ENCODE measurements at places on chromosomes 1 and 21.
A peak's percentile ranks its signal among the peaks of the same experiment; 100 is the strongest.

DNA sequence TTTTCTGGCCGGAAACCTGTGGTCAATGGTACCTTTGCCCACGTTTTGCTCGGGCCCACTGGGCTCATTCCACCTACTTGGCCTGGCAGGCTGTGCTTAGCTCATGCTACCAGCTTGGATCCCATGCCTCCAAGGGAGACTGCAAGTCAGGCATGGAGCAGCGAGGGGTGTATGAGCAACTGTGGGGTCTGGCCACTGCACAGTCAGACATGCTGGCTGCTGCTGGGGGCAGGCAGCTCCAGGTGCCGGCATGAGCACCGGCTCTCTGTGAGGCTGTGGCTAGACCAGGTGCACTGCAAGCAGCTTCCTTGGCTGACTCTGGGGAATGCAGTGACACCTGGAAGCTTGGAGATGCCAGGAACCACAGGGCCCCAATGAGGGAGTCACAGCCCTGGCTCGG lies 161.1 kb upstream of the DUSP10 start:
- no peak for DNase-seq

GRCh38 chr1:43009274-43009673 lies 50.6 kb upstream of the SLC2A1 start:
- DNase-seq, result no peak

GRCh38 chr1:79117376-79117775 lies 110.8 kb upstream of the ADGRL4 start:
- DNase-seq, result no peak

DNA sequence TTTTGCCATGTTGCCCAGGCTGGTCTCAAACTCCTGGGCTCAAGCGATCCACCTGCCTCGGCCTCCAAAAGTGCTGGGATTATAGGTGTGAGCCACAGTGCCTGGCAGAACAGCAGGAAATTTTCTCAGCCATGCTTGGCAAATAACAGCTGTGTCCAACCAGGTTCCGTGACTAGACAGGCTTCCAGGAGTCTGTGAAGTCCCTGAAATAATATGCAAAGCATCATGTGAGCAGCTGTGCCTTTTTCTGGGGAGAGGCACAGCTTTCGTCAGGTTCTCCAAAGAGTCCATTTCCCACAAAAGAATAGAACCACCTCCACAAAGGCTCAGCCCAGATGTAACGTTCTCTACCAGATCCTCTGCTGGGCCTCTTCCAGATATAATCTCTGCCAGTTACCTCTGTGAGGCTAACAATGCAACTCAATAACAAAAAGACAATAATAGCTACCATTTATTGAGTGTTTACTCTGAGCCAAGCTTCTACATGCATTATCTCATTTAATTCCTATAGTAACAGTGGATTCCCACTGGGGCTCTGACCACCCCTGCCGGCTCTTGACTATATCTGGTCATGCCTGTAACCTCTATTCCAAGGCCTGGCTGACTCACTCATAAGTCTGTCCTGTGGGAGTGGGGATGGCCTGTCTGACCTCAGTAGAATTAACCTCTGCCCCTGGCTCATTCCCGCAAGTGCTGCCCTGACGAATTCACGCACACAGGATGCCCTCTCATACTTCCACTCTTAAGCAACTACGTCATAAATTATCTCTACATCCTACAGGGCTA lies 4.0 kb upstream of the NKAIN1 start:
- no peak for DNase-seq

DNA sequence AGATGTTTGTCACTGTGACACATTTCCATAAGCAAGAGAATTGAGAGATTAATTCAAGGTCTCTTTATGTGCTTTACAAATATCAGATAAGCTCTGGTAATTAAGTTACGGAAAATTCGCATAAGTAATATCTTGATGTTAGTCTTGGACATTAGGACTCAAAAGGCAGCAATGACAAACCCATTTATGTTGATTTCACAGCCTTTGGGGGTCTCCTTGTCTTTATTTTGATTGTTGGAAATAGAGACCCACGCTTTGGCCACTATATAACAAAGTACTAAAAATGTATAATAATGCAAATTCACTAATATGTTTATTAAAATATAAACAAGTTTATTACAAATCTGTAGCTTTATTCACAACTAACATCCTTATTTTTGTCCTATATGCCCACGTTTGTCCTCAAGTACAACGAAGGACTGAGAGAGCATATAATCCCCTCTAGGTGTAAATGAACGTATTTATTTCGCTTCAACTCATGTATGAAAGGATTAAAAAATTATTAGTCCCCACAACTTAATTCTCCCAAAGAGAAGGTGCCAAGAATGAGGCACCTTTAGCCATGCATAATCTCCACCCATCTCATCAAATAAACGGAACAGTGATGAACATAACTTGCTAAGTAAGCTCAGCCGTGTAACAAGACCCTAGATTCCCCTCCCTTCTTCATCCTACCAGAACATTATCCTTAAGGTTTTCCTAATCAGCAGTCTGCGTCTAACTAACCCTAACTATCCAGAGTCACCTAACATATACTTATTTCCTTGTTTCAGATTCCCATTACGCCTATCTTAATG lies 1.6 kb upstream of the LAMC1 start:
- no peak for DNase-seq

- DNase-seq, result no peak
Measured at GRCh38 chr21:23522751-23523150, 2084.5 kb downstream of the MRPL39 start.

DNA sequence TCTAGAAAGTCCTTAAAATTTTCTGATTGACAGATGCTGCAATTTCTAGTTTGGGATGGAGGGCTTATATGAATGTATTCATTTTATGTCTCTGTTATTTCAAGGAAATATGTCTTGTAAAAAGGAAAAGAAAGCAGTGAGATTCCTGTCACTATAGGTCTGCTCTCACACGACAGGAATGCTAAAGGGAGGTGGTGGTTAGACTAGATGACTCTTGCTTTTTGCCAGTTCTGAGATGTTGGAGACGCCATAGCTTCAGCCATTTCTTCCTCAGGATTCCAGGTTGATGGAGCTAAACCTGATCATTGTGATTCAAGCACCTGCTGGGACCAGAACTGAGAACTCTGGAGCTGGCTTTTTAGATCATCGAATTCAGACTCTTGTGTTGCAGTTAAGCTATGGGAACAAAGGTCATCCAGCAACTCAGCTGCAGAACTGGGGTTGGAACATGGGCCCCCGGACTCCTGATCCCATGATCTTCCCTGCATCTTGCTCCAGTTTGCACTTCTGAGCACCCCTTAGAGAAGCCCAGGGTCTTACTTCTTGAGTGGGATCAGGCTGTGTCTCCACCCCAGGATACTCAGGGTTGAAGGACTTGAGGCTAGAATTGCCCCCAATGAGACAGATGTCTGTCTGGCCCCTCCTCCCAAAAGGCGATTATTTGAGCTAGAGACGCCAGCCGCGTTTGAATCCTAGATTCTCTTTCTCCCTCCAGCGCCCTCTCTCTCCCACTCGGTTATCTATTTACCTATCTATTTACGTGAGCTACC lies 46.7 kb upstream of the FOXO6 start:
- DNase-seq, result no peak

DNA sequence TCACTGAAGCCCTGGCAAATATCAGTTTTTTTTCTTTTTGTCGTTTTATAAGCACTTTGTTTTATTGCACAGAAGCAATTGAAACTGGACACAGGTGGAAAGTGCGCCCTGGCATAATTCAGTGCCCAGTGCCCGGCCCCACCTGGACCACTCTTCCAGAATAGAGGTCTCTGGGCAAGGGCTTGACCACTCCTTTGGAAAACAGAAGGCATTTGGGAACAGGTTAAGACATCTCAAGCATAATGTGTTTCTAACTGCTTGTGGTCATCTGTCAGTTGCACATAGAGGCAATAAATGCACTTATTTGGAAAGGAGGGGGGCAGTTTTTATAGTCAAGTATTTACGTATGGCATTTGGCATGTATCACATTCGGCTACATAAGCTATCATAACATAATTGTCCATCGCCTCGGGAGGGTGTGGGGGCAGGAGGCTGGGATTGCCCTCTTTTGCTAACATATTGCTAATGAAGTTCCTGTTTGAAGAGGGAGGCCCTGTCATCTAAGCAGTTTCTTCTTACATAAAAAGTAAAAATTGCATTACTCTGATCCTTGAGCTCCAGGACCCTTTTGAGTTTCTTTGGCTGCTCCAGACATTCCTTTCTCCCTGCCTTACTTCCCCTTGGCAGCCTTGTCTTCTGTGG lies 14.7 kb upstream of the CD2 start:
- no peak for DNase-seq

- DNase-seq, result no peak
Measured at GRCh38 chr1:204650911-204651570, 34.5 kb downstream of the LRRN2 start.

DNA sequence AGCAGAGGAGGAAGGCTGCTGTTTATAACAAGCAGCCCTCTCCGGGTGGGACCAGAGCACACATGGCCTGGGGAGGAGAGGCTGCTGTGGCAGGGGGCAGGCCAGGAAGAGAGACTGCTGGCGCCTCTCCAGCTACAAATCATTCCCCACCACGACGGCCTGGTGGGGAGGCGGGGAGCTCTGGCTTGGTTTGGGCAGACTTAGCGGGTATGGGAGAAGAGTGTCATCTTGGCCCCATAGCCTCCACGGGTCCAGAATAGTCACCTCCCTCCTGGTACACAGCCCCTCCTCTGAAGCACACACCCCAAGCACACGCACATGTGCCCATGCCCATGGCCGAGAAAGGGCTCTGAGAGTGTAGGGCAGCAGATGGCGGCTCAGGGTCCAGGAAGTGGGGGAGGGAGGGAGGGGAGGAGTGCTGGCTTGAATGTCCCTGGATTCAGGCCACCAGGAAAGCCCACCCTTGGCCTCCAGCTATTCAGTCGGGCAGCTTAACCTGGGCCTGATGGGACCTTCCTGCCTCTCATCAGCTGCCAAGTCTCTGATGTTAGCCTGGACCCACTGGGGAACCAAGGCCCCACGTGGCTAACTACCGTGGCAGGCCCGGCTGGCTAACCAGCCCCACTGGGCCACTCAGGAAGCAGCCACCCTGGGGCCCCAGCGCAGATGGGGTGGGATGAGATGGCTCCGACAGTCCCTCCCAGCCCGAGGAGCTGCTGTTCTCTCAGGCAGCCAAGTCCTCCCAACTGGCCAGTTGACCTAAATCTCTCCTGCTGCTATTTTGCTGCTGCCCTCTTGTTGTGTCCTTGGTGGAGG lies 10.9 kb downstream of the LRP8 start:
- no peak for DNase-seq

GRCh38 chr1:162997499-162998285 lies 71.5 kb upstream of the RGS4 start:
- no peak for DNase-seq

DNA sequence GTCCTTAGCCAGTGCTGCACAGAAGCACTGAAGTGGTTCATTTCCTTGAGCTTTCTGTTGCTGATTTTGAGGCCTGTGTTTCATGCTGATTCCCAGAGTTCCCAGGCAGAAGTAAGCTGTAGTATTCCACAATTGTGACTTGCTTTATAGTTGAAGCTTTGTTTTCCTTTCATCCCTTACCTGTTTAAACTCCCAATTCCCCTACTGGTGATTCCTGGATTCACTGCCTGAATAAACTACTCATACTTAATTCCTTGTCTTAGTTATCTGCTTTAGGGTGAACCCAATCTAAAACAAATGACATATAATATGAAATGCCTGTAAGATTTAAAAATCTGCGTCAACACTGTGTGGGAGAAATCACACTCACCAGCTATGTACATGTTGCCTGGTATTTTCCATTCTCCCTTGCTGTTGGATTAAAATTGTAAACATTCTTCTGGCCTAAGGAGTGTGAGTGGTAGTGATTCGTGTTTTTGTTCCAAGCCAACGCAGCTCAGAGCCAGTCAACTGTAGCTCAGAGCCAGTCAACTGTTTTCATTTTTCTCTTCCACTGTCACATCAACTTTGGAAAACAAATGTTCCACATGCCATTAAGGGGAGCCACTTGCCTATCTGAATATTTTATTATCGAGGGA lies 879.4 kb downstream of the MRPL39 start:
- DNase-seq, result no peak

GRCh38 chr1:175169286-175170018 lies 23.1 kb downstream of the KIAA0040 start:
- DNase-seq, result no peak

DNA sequence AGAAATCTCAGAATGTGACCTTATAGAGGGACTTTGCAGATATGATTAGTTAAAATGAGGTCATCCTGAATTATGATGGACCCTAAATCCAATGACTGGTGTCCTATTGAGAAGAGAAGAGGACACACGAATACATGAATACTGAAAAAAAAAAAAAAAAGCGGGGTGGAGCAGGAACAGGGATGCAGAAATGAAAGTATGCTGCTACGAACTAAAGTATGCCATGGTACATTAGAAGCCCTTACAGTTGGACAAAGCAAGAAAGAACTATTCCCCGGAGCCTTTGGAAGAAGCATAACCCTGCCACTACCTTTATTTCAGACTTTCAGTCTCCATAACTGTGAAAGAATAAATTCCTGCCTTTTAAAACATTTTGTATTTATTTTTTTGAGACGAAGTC lies 557.9 kb upstream of the NCAM2 start:
- no peak for DNase-seq

DNA sequence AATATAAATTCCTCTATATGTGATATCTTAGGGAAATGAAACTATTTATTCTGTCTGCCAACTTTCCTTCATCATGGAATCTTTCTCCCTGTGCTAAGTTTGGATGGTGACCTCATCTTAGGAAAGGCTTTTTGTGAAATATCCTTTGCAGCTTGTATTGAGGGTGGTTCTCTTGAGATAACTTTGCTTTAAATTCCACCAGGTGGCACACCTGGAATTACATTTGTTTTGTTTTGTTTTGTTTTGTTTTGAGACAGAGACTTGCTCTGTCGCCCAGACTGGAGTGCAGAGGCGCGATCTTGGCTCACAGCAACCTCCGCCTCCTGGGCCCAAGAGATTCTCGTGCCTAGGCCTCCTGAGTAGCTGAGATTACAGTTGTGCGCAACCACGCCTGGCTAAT lies 7.6 kb upstream of the CD1A start:
- no peak for DNase-seq

DNA sequence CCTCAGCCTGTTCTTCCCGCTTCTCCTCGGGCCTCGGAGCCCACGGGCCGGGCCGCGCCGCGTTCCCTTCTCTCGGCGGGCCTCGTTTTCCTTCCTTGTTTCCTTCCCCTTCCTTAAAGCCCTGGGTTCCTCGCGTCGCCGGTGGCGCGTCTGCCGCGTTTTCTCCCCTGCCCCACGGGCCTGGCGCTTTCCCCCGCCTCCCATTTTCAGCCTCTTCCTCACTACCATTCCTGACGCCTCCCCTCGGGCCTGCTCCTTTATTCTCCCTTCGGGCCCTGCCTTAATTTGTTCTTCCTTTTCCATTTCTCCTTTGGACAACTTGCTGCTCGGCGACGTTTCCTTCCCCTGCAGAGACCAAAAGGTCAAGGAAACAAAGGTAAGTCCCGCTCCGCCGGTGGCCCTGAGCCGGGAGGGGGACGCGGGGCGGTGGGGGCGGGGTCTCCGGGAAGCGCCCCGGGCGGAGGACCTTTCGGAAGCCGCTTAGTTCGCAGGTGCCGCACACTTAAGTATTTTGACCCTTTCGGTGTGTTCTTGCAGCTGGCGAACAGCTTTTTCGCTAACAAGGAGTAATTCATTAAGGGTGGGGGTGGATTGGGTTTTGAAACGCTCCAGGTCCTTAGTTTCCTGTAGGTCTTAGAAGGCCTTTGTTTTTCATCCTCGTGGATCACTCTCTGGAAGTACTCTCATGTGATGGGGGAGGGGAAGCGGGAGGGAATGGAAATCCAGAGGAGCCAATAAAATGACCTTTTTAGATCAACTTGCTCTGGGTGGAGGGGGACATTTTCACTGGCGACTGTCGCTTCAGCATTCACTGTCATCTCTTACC lies 780 bp downstream of the YTHDF2 start:
- peak; percentile 70 for DNase-seq

GRCh38 chr1:41492341-41492848 lies 7.9 kb upstream of the EDN2 start:
- peak; percentile 84 for DNase-seq

GRCh38 chr1:243799908-243800307 lies 50.1 kb downstream of the AKT3 start:
- DNase-seq, result no peak
